ENCODE measurements at places on chromosomes 2 and 18.
A peak's percentile ranks its signal among the peaks of the same experiment; 100 is the strongest.

DNA sequence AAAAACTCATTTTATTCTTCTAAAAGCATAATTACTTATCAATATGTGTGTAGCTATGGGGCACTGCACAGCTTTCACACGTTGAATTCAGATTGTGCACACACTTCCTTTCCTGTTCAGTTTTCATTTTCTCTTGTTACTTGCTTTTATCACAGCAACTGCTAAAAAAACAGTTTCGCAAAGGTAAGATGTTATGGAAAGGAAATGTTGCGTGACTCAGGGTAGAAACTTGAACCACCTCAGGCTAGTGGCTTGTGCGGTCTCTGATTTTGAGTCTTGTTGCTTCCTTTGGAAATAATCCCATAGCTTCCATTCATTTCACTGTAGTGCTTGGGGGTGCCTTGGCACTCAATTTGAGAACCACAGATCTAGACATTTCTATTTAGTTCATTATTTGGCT lies 171.9 kb downstream of the FMNL2 start:
- DNase-seq, result peak; percentile 79

- DNase-seq, result no peak
Measured at GRCh38 chr2:69464575-69464974, 27.3 kb upstream of the NFU1 start.

DNA sequence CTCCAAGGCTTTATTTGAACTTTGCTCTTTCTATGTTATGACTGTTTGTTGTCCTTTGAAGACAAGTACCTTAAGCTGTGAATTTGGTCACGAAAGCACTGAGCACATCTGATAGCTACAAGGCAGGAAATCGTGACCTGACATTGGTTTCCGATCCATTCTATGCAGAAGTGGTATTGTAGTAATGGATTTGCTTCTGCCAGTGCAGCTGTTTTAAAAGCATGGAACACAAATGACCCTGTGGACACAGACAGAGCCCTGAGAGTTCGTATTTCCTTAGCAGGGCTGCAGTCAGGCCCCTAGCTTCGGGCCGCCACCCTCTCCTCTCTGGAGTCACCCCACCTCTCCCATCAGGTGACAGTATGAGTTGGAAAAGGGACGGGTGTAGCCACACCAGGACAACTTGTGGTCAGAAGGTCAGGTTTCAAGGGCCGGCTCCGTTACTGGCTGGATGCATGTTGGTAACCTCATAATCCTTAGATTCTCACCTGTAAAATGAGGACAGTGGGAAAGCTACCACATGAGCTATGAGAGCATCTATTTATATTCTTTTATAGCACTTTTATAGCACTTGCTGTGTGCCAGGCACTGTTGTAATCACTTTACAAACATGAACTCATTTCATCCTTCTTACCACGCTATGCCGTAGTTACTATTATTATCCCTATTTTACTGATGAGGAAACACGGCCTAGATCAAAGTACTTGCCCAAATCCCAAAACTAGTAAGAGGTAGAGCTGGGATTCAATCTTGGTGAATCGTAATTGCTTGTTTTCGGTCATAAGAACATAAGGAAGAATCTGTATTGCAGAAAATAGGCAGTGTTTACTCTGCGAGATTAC lies 70.2 kb downstream of the SPATS2L start:
- peak; percentile 86 for DNase-seq

GRCh38 chr2:192498747-192499146 lies 304.0 kb upstream of the TMEFF2 start:
- DNase-seq, result no peak

- no peak for DNase-seq
Measured at GRCh38 chr2:221268631-221269030, 303.5 kb downstream of the EPHA4 start.

GRCh38 chr2:65027616-65028244 lies 28.5 kb upstream of the CEP68 start:
- DNase-seq, result no peak

DNA sequence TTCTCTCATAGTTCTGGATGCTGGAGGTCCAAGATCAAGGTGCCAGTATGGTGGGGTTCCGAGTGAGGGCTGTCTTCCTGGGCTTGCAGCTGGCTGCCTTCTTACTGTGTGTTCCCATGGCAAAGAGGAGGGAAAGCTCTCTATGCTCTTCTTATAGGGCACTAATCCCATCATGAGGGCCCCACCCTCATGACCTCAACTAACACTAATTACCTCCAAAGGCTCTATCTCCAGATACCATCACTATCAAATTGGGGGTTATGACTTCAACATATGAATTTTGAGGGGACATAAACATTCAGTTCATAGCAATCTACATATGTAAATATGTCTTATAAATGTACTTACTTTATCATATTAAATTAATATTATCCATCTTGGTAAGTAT lies 274.5 kb upstream of the SESTD1 start:
- DNase-seq, result no peak

DNA sequence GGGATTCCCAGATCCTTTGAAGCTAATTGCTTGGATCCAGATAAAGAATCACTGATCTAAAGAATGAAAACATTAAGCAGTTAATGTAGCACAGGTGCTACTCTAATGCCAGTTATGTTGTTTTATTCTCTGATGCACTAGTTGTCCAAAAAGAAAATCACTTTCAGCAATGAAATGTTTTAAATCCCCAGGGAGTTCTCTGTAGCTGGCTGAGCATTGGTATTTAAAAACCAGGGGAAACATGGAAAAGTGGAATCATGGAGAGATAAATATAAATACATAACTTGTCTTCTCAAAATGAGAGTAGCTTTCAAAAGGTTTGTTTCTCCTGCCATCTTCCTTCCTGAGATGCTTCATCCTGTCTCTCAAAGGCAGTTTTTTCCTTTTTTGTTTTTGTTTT lies 37.7 kb downstream of the CD302 start:
- no peak for DNase-seq

- DNase-seq, result no peak
Measured at GRCh38 chr2:177771191-177771590, 301.4 kb downstream of the PDE11A start.

DNA sequence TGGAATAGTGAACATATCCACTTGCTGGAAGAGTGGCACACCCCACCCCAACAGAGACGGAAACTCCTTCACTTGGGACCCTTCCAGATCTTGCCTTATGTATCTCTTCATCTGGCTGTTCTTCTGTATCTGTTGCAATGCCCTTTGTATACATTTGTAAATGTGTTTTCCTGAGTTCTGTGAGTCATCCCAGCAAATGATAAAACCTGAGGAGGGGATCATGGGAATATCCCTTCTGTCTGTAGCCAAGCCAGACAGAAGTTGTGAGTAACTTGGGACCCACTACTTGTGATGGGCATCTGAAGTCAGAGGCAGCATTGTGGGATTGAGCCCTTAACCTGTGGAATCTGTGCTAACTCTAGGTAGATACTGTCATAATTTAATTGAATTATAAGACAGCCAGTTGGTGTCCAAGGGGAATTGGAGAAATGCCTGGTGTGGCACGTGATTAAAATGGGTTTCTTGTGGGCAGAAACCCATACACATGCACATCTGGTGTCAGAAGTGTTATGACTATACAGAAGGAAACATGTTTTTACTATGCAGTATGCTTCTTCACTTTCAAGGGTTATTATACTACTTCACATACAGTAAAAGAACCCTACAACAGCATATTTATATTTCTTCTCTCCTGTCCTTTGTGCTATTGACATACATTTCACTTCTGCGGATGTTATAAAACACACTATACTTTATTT lies 32.3 kb upstream of the TMEM247 start:
- no peak for DNase-seq

DNA sequence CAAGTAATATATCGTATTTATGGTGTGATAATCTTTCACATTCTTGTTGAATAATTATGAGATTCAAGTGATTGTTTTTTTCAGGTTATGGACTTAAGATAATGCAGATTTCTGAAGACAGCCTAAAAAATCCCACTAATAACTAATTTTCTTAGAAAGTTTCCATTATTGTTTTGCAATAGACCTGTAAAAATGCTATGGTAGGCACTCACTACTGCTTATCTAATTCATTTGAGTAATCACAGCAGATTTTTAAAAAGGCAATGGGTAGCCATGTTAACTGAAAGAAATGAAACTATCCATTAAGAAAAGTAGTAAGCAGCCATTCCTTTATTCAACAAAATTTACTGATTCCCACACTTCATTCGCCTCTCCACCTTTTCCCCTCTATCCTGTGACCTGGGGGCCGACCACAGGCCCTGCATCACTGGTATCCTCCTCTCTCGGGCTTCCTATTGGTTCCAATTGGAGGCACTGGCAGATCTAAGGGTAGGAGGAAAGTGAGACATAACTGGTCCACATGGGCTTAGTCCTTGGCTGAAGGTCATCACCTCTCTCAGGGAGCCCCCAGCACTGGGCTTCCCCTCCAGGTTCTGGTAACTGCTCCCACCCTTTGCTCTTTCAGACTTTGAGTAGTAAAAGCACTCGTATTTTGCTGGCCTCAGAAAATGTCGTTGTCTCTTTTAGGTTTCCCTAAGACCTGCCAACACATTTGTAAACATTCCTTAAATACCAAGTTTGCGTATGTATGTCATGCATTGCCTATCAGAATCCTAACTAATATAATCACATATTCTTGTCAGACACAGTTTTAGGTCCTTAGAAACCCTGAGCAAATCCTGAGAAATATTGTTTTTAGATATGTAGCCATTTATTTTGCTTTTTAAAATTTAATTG lies 18.5 kb downstream of the RBMS1 start:
- DNase-seq, result no peak

- no peak for DNase-seq
Measured at GRCh38 chr2:183031911-183032794, 6.1 kb downstream of the NCKAP1 start.

- DNase-seq, result no peak
Measured at GRCh38 chr2:10196110-10196892, 73.8 kb downstream of the RRM2 start.

DNA sequence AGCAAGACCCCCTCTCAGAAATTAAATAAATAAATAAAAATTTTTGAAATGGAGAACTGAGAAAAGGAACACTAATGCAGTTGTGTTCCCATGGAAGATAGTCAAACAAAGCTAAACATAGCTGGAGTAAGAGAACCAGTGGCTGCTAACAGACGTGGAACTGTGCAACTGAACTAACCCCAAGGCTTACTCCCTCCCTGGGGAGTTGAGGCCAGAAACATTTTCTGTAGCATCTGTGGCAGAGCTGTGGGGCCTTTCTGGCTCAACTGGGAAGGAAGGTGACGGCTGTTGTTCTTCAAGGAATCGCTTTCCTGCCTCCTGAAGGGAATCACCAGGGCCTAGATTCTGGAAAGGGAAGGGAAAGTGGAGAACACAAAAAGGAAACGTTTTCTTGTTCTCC lies 53.9 kb upstream of the B3GNT2 start:
- DNase-seq, result no peak

- DNase-seq, result no peak
Measured at GRCh38 chr2:61182059-61182383, 20.0 kb downstream of the C2orf74 start.

DNA sequence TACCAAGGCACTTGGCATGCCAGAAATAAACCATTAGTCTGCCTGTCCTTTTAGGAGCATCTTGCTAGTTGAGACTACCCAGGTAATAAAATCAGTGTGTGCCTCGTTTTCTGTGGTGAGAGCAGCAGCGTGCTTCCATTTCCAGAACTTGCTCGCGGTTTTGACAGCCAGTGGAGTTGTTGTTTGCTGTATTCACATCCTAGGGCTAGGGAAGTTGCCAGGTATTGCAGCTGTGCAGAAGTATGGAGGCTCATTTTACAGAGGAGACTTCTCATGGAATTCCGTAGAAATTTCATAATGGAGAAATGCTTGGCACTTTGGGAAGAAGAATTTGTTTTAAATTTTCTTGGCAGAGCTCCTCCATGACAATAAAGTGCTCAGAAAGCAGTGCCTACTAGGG lies 1355.1 kb upstream of the ZEB2 start:
- DNase-seq, result no peak

DNA sequence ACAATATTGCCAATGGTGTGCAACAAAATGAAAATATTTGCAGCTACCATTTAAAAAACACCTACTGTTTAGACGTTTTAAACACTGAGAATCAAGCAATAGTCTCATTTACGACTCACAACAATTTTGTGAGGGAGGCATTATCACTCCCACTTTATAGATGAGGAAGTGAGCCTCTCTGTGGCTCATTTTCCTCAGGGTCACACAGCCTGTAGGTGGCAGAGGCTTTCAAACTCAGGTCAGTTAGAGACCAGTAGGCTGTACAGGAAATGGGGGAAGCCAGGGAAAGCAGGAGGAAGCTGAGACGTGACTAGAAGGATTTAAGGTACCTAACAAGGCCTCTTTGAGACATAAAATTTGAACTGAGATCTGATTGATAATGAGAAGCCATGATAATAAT lies 95.0 kb upstream of the ZNF521 start:
- no peak for DNase-seq

- DNase-seq, result no peak
Measured at GRCh38 chr2:157143901-157144300, 113.6 kb upstream of the GALNT5 start.

GRCh38 chr18:57194622-57195021 lies 47.7 kb downstream of the BOD1L2 start:
- no peak for DNase-seq

- no peak for DNase-seq
Measured at GRCh38 chr2:226760412-226761194, 39.0 kb downstream of the IRS1 start.

DNA sequence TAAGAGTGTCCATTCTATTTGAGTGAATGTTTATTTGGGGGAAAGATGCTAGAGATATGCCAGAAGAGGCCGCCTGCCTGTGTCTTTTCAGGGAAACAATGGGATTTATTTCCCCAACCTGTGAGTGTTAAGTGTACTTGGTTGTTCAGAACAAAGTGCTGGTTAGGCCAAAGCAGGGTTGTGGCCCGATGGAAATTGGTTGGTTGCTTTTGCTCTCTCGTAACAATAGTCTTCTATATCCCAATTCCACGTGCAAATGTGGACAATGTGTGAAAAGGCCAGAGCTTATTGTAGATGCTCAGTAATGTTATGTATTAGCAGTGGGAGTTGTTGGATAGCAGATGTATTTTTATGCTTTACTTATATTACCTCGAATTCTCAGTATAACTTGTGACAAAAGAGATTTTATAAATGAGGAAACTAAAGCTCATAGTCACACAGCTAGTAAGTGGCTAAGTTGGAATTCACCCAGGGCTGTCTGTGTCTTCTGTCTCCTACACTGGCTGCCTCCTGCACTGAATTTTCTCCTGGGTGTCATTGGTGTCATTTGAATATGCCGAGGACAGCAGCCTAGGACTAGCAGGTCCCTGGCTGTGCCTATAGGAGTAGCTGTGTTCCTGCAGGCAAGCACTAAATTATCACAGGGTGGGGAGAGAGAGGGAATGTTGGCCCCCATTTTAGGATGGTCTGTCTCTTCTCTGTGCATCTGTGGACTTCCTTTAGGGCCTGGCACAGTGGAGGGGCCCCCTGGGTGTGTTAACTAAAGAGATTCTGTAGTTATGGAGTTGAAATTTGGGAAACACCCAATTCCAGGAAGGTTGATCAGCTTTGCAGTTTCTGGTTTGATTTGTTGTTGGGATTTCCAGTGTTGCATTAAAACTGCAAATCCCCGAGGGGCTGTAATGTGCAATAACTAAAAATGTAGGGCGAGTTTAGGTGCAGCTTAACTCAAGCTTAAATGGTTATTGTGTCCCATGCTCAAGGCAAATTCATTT lies 21.6 kb downstream of the GPD2 start:
- no peak for DNase-seq

All from MM.1S (cell line).